Lower leg skin (tissue), 4 donors: ENCODE measurements at places on chromosomes 6 and 20. TPM values are rescaled to one million over a fixed set of nuclear protein-coding genes. Genes with fewer than 3 reads are reported as not detected.
A peak's percentile ranks its signal among the peaks of the same experiment; 100 is the strongest.

DNA sequence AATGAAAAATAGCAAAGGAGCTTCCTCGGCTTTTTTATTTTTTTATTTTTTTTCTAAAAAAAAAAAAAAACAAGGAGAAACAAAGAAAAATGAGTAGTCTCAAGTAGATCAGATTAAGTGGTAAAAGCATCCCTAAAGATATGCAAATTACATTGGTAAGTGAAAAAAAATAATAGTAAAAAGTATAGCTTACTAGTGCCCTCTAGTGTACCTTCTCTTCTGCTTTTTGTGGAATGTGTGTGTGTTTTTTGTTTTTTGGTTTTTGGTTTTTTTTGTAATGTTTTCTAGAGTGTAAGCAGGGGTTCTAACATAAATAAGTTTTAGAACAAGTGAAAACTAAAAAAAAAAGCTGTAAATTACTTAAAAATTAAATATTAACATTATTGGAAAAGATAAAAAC is 1062.0 kb downstream of the HACE1 start:
- DNase-seq, result no peak

WFDC10B gene
- total RNA-seq, result not detected

DHX16 gene
- 30.0 TPM for total RNA-seq

RRAGD gene
- 19.3 TPM for total RNA-seq

DNA sequence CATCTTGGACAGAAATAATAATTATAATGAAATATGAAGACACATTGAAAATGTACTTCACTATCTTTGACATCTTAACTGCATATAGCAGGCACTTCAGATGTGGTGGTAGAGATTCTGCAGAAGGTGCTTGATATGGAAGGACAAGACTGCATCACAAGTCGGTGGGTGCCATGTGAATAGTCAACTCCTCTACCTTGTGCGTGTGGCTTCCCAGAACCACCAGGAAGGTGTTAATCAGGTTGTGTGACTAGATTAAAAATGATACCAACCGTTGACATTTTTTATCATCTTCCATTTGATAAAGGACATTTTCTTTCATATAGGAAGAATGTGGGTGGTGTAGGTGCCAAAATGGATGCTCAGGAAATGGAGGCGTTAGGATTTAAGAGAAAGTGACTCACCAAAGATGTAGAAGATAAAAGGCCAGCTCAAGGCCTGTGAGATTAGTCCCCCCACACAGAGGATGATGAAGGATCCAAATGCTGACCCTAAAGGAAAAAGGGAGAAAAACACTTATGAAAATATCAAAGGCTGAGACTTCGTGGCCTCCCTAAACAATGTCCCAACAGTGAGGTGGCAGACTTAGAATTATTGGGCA is 12.3 kb downstream of the SLC17A2 start:
- no peak for DNase-seq

DNA sequence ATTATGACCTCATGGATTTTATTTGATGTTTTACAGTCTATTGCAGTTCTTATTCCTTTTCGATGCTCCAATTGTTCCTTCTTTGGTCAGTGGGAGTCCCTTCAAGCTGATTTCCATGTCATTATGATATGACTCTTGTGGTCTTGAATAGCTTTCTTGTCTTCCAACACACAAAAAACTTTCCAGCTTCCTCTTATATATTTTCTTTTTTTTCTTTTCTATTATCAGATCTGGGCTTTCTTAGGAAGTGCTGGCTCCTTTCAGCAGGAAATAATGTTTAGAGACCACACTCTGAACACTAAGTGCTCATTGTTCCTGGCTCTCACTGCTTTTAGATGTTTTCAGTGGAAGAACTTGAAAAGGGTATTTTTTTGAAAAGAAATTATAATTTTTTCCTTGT is 3.1 kb upstream of the SLC17A1 start:
- no peak for DNase-seq

DNA sequence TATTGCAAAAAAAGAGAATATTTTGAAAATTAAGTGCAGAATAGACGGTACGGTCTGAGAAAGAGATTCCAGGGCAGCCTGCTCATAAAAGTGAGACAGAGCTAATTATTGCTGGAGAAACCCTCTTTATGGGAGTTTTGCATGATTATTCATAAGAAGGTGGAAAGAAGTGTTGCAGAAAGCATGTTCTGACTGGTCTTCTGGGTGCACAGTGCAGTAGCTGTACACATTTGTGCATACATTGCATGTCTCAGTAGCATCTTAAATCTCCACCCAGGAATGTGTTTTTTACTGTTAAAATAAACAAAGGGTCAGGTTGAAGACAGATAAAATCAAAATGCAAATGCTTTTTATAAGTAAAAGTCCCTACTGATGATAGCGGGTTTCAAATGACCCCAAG is 1813.6 kb upstream of the DEFB115 start:
- no peak for DNase-seq

ACTL10 gene
- total RNA-seq, result 2.1 TPM

DNA sequence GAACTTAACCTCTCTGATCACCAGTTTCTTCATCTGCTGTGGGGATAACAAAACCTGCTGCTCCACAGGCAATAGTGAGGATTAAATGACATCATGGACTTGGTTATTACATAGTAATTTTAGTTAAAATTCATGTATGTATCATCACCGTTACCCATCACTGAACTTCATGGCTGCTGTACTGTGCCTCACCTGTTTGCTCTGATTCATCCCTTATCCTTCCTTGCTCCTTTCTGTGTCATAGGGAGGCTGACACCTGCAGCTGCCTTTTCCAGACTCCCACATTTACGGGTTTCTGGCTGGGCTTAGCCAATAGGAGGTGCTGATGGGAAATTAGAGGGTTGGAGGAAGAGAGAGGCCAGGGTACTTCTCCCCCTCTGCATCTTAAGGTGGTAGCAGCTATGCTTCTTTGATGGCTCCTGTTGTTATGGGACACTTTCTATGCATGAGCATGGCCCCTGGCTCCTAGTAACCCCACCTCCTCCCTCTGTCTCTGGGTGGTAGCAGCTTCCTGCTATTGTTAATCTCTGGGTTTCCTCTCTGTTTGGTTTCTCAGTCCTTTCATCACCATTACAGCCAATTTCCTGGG is 332.1 kb downstream of the DHX35 start:
- no peak for DNase-seq

NR2E1 gene
- total RNA-seq, result not detected

DNA sequence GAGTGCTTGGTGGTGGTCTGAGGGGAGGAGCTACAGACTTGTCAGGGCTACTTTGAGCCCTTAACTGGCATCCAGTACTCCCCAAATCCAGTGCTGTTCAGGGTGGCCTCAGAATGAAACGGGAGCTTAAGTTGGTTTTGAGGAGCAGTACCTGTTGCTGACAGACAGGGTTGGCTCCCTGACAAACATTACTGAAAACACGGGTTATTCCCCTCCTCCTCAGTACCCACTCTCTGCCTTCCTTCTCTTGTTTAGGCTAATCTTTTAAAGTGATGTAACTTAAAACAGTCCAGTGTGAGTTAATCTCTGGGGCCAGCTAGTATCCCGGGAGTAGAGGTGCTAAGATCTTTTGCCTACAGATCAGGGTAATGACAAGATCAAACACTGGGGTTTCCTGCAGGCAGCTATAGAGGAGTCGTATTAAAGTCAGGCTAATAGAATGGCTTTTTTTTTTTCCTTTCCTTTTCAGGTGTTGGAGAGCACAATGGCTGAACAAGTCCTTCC is 3.7 kb downstream of the TNFAIP3 start:
- DNase-seq, result no peak

BMP7 gene
- 46.7 TPM for total RNA-seq

DNA sequence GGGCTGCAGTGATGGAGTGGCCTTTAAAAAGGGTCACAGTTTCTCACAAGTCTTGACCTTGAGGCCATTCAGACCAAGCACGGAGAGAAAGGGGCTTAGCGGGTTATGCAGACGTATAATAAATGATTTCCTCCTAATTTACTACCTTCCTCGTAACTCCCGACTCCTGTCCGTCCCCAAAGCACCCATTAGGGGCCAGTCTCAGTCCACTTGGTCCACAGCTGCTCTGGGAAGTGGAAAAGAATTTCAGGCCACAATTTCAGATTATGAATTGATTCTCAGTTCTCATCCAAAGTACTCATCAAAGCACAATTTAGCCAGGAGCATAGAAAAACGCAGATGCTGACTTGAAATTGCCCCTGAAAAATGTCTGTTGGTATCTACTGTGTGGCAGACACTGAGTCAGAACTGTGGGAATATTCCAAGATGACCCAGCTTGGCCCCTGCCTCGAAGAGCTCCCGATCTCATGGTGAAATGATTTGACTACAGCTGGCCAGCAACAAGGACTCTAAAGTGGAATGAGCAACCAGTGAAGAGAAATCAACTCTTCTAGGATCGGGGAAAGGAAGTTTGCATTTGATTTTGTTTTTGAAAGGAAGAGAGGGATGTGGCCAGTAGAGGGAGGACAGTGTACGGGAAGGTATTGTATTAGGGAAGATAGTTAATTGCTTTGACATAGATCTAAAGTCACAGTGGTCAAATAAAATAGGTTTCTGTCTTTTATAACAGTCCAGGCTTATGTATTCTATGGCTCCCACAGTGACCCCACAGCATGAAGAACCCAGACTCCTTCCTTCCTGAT is 15.2 kb upstream of the STK35 start:
- no peak for DNase-seq

L3MBTL3 gene
- total RNA-seq, result 6.0 TPM

GRCh38 chr6:100257793-100258395 is 206.8 kb downstream of the SIM1 start:
- no peak for DNase-seq

GRCh38 chr6:20704325-20705025 is 170.2 kb downstream of the CDKAL1 start:
- no peak for DNase-seq

DNA sequence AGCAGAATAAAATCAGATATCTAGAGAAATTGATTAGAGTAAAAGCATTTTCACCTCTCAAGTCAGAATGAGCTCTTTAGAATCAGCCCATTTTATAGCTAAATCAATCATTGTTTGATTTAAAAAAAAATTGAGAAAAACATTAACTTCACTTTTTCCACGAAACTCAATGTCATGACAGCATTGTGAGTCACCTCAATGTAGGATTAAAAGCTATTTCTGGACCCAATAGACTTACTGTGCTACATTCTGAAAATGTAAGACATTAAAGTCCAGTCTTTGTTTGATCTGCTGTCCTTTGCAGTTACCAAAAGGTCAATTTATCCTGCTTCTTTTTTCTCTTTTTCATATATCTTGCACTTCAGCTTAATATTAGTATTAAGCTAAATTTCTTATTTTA is 519.4 kb upstream of the ZNF337 start:
- DNase-seq, result no peak

- no peak for DNase-seq
Measured at GRCh38 chr6:39599341-39599740, 125.9 kb downstream of the KIF6 start.

- no peak for DNase-seq
Measured at GRCh38 chr20:37573626-37574198, 46.0 kb upstream of the BLCAP start.

- no peak for DNase-seq
Measured at GRCh38 chr6:162526960-162527359, 200.6 kb downstream of the PRKN start.

- no peak for DNase-seq
Measured at GRCh38 chr6:118419448-118420394, 128.4 kb upstream of the PLN start.

ASIP gene
- 0.72 TPM for total RNA-seq

GRCh38 chr6:53662457-53662856 is 3.1 kb downstream of the KLHL31 start:
- no peak for DNase-seq

ABCF1 gene
- total RNA-seq, result 57.7 TPM

ZNF76 gene
- 14.6 TPM for total RNA-seq

OR2H2 gene
- not detected for total RNA-seq

TGM3 gene
- total RNA-seq, result 130 TPM

- DNase-seq, result no peak
Measured at GRCh38 chr20:2918096-2919049, 45.1 kb downstream of the PTPRA start.

- DNase-seq, result no peak
Measured at GRCh38 chr20:45459606-45460005, 9.9 kb upstream of the WFDC2 start.

DNA sequence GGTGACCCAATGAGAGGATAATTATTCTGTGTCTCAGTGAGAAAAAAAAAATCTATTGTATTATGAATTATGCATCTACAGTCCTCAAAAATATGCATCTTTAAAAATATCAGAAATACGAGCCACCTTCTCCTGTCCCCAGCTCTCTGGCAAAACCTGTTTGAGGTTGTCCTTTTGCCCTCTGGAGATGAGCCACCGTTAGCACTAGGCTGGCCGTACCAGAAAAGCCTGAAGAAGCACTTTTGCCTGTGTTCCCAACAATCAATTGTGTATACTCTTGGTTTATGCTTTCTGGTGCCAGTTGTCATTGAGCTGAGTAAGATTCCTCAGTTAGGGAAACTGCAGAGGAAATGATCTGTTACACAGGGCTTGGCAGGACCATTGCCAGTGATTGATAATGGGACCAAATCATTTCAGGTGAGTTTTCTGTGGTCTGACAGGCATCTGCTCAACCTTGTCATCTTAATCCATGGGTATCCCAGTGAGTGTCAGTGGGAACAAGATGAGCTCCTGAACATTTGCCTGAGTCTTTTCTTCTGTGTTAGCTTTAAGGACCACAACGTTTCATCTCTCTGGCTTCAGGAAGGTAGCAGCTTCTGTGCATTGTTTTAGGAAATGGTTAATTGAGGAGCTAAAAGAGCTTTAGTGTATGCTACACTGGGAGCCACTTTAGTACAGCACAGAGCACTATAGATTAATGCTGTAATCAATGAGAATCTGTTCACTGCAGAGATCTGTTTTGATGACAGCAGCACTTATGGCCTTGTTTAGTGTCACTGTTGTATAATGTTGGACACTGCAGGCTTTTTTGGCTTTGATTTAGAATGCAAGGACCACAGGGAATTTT is 330.1 kb downstream of the RIMS1 start:
- DNase-seq, result no peak

DNA sequence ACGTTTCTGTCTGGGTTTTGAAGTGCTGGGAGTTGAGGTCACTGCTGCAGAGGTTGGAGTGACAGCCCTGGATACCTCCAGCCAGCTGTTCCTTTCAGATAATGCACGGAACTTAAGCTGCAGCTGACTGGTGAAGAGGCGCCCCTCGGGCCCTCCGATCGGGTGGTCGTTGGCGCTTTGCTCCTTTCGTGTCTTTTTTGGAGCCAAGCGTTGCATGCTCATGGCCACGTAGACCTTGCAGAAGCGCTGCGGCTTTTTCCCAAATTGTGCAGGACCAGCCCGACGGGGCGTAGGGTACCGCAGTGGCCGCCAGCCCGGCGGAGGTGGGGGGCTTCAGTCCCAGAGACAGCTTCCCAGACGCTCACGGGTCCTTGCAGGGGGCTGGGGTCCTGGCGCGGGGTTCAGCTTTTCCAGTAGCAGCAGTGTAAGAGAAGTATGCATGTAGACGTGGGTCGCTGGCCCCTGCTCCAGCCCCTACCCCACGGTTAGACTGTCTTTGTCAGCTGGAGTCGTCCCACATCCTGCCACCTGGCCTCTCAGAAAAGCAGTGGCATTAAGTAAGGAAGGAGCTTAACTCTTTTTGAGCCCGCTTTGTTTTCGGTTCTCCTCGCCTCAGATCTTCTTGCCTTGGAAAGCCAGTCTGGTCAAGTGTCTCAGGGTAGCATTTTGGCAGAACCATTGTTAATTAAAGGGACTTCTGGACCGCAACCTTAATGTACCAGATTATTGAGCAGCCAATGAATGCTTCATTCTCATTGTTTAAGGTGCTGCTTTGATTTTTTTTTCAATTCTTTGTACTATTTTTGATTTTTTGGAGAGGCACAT is 838 bp downstream of the TNFAIP3 start:
- peak; percentile 89 for DNase-seq
